ENCODE measurements at places on chromosomes 4 and X. TPM values are rescaled to one million over a fixed set of nuclear protein-coding genes. Genes with fewer than 3 reads are reported as not detected.

BTC gene
- total RNA-seq = 7.1 TPM

HTN3 gene
- not detected for total RNA-seq

MAP7D2 gene
- 0.44 TPM for total RNA-seq

NXF2B gene
- not detected for total RNA-seq

ZCCHC12 gene
- total RNA-seq = 0.27 TPM

RBM41 gene
- total RNA-seq = 12.2 TPM

PRRG3 gene
- total RNA-seq = 12.6 TPM

TRIML2 gene
- total RNA-seq = not detected

PCYT1B gene
- 1.4 TPM for total RNA-seq

KLB gene
- total RNA-seq = under 0.01 TPM

PABPC4L gene
- 6.0 TPM for total RNA-seq

APLN gene
- total RNA-seq = 5.7 TPM

TRIM61 gene
- total RNA-seq = 2.1 TPM

GPR34 gene
- total RNA-seq = 6.4 TPM

RNF175 gene
- 1.2 TPM for total RNA-seq

CPZ gene
- 18.4 TPM for total RNA-seq

SNCA gene
- 16.5 TPM for total RNA-seq

STARD8 gene
- total RNA-seq = 13.1 TPM

PDLIM3 gene
- 541 TPM for total RNA-seq

TEX13C gene
- total RNA-seq = not detected

TMSB15A gene
- 16.0 TPM for total RNA-seq

HTN1 gene
- not detected for total RNA-seq

SPATA4 gene
- 0.13 TPM for total RNA-seq

IL2 gene
- total RNA-seq = not detected

TMPRSS11D gene
- not detected for total RNA-seq

SORCS2 gene
- total RNA-seq = 9.1 TPM

FAM184B gene
- 5.1 TPM for total RNA-seq

MMRN1 gene
- total RNA-seq = 6.8 TPM

CDKL2 gene
- total RNA-seq = 0.22 TPM

PPEF2 gene
- 0.04 TPM for total RNA-seq

PABPC5 gene
- total RNA-seq = 5.1 TPM

CHRDL1 gene
- total RNA-seq = 10.6 TPM

SNX12 gene
- 43.3 TPM for total RNA-seq

DNAAF6 gene
- total RNA-seq = not detected

PNMA6F gene
- not detected for total RNA-seq

CT45A5 gene
- 0.09 TPM for total RNA-seq

CLCN5 gene
- total RNA-seq = 85.3 TPM

MSX1 gene
- total RNA-seq = 1.5 TPM

CXorf65 gene
- 1.4 TPM for total RNA-seq

TRIM2 gene
- 29.8 TPM for total RNA-seq

BBS12 gene
- total RNA-seq = 3.9 TPM

DGKK gene
- total RNA-seq = not detected

SLC2A9 gene
- total RNA-seq = 2.4 TPM

ATP11C gene
- 12.2 TPM for total RNA-seq

NXF2 gene
- total RNA-seq = not detected

AFM gene
- not detected for total RNA-seq

SPANXN3 gene
- not detected for total RNA-seq

GLA gene
- total RNA-seq = 18.0 TPM

ANXA3 gene
- 7.5 TPM for total RNA-seq

SULT1E1 gene
- total RNA-seq = 34.8 TPM

ZNF182 gene
- total RNA-seq = 4.1 TPM

IL2RG gene
- total RNA-seq = 0.98 TPM

PAGE4 gene
- total RNA-seq = 1.2 TPM

GSX2 gene
- total RNA-seq = 0.04 TPM

NIPAL1 gene
- total RNA-seq = 2.2 TPM

Measured in muscle of leg (tissue), 16 donors.